RCC 7860 (cell line): ENCODE measurements at places on chromosomes 7 and 10.

DNA sequence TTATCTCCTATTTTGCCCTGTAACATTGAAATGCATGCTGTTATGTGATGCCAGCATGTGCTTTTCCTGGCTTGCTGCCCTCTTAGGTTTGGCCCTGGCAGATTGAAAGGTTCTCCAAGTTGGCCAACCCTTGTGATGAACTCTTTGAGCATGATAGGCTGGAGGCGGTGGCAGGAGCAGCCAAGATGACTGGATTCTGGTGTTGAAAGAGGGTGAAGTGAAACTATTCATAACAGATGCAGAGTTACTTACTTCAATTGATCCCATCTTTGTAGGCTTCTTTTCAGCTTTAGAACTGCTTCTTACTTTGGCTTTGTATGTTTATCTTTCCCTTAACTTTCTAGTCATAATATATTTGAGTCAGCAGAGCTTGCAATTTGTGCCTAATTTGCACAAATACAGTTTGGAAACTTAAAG lies 57.6 kb downstream of the BICC1 start:
- no peak for DNase-seq

GRCh38 chr10:95236068-95236903 lies 42.2 kb downstream of the ACSM6 start:
- peak; percentile 92 for DNase-seq

GRCh38 chr10:120422457-120422856 lies 34.6 kb upstream of the PLPP4 start:
- peak; percentile 96 for DNase-seq

DNA sequence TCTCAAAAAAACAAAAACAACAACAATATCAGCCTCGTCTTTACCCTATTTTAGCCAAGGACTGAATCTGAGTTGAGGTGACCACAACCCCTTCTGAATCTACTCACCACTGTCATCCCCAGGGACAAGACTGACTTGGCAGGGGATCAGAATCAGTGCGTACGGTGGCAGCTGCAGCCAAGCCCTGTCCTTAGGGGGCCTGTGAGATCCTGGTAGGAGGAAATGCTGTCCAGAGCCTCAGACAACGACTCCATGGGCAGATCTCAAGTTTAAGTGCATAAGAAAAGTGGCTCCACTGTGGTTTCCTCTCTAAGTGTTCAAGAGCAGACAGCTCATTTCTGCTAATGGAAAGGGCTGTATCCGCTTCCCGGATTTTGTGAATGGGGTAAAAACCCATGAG lies 22.4 kb upstream of the CYTH3 start:
- DNase-seq: no peak
